ENCODE measurements at places on chromosomes 16 and 17. TPM values are rescaled to one million over a fixed set of nuclear protein-coding genes. Genes with fewer than 3 reads are reported as not detected.
A peak's percentile ranks its signal among the peaks of the same experiment; 100 is the strongest.

DNA sequence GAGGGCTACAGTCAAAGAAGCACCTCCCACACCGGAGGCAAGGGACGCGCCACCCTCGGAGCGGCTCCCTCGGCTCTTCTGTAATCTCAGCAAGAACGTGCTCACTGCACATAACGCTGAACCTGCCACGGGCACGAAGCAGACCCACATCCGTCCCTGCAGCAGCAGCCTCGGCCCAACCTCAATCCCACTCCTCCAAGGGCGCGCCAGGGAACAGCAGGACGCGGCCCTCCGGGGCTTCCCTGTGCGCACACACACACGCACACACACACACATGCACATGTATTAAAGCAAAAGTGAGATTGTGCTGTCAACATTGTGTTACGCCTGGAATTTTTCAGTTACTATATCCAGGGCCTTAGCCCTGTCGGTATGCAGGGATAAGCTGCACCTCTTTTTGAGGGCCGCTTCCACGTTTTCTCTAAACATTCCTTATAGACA, 54.0 kb downstream of the TBC1D16 start:
- no peak overlapping the region for H3K4me3 ChIP-seq
- no peak for DNase-seq
- no peaks in the 10 kb centered on the region for H3K27me3 ChIP-seq

- peaks cover 48% of the 10 kb centered on the region for H3K4me1 ChIP-seq
- H3K27me3 ChIP-seq, result no peaks in the 10 kb centered on the region
- peak overlapping the region; percentile 67 for H3K4me3 ChIP-seq
- peak overlapping the region; percentile 88 for H3K27ac ChIP-seq
- peaks cover 5% of the 10 kb centered on the region for H3K36me3 ChIP-seq
- no peak for DNase-seq
These were observed 42.1 kb downstream of the TBC1D16 start for GRCh38 chr17:79993390-79994227.

GRCh38 chr17:41659427-41660212, 29.1 kb upstream of the EIF1 start:
- H3K27ac ChIP-seq, result peak overlapping the region; percentile 67
- DNase-seq, result no peak
- peaks cover 12% of the 10 kb centered on the region for H3K4me1 ChIP-seq
- H3K27me3 ChIP-seq, result no peaks in the 10 kb centered on the region

NUPR1 gene
- total RNA-seq, result 4.8 TPM

EZH1 gene
- total RNA-seq, result 30.6 TPM

DNA sequence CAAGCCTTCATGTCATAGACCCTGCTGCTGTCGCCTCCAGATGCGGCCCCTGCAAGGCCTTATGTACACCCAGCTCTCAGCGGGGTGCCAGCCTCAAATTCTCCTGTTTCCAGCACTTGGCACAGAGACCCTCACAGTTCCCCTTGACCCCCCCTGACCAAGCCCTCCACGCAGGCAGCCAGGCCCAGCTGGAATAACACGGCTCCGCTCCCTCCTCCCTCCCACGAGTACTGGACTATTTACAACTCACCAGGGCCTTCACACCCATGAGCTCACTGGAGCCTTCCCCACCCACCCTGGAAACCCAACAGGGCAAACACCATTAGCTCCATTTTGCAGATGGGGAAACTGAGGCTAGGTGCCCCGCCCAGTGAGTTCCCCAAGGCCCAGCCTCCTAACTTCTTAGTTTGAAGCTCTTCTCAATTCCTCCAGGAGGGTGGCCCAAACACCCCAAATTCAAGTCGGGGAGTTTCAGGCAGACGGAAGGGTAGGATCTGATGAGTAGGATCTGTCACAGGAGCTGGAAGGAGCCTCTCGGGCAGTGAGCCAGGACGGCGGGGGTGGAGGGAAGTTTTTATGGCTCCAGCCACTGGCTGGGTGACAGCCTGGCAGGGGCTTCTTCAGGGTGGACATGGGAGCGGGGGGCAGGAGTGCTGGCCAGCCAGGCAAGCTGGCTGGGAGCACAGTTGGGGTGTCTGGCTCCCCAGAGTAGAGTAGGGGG, 17.5 kb upstream of the DLX4 start:
- no peaks in the 10 kb centered on the region for H3K36me3 ChIP-seq
- H3K27me3 ChIP-seq, result peaks cover 31% of the 10 kb centered on the region
- H3K27ac ChIP-seq, result no peak overlapping the region
- no peak overlapping the region for H3K4me3 ChIP-seq
- DNase-seq, result no peak
- peaks cover 10% of the 10 kb centered on the region for H3K4me1 ChIP-seq

KIF18B gene
- total RNA-seq, result 14.8 TPM

DNA sequence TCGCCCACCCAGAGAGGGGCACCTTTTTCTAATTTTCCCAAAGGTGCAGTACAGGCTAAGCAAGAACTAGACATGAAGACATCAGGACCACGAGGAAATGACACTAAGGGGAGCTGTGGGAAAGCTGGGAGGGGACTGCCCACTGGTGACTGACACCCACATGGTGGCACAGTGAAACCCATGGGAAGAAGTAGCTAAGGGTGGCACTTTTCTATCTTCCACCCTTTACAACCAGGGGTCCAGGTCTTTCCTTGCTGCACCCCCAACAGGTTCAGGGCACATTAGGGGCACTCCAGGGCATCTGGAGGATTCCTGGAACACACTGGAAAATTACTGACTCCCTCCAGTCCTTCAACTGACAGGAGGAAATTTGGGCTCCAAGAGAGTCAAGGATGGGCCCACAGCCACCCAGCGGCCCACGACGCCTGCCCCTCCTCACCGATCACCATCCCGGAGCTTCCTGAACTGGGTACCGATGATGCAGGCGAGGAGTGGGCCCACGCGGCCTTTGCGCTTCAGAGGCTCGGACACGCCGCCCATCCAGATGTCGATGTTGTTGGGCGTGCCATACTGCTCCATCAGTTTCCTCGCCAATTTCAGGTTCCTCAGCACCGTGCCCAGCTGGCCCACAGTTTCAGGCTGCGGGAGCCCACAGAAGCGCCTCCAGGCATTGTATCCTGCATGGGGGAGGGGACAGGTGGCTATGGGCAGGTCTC, 9.4 kb downstream of the MPO start:
- H3K4me3 ChIP-seq, result no peak overlapping the region
- H3K36me3 ChIP-seq, result no peaks in the 10 kb centered on the region
- peaks cover 43% of the 10 kb centered on the region for H3K27me3 ChIP-seq
- DNase-seq, result no peak
